ENCODE measurements at places on chromosomes 7 and 10.

DNA sequence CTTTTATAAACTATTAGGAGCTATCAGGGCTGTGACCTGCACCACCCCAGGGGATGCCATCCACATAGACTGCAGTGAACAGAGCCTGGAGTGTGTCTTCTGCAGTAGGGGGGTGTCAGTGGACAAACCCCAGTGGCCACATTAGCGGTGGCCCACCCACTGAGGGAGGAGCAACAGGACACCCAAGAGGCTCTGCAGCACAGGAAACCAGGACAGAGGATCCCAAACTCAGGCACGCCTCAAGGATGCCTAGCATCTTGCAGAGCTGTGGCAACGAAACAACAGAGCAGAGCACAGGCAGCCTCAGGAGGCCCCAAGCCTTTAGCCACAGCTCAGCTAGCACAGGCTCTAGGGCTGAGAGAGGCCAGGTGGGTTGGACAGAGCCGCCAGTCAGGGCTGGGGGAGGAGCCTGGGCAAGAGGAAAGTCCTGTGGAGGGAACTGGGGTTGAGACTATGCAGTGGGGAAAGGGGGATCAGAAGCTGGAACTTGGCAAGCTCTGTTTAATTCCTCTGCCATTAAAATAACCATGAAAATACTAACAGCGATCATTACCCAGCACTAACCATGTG is 53.8 kb downstream of the GRID1 start:
- peak; percentile 45 for DNase-seq

DNA sequence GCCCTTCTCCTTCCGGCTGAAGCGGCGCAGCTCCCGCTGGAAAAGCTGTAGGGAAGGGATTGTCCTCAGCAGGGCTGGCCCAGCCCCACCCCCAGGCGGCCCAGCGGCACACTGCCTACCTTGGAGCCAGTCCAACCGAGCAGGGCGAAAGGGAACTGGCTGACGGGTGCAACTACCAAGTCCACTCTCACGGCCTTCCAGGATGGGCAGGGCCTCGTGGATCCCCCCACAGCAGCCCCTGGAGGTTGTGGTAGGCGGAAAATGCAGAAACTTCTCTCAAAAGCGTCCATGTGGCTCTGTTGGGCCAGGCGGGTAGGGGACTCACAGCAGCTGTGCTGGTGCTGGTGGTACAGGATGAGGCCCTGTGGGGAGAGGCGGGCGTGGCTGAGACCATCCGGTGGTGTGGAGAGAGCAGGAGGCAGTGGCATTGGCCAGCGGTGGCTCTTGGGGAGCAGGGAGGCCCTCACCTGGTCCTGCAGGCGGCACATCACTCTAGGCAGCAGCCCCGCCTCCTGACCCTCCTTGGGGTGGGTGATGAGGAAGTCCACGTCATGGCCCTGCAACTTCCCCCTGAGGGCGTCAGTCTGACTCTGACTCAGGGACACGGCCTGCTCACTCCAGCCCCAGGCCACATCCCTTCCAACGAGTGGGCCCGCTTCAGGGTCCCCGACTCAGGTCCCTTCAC is 8.4 kb upstream of the PGAM2 start:
- no peak for DNase-seq

DNA sequence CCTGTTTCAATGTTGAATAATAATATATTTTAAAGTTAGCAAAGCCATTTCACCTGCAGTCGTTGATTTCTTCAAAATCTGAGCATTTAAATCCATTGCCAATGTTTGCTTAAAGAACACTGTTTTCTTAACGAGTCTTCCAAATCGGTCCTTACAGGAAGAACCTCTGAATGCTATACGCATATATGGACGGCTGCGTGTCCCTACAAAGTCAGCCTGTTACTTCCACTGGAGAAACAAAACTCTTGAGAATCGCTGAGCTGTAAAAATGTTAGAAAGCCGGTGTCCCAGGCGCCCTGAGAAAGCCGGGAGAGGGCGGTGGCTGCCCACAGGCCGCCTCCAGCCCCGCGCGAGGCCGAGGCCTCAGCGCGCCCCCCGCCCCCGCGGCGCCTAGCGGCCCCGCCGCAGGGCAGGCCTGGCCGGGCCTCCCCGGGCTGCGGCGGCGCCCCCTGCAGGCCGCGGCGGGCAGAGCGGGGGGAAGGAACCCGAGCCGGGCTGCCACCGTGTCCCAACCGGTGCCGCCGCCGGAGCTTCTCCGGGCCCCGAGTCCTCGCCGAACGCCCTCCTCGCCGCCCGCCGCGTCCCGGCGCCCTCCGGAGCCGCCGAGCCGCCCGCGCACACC is at the start of gene FHIP2A:
Gene FHIP2A (plus strand): TSS at position 488 of the 622 bp plus-strand sequence. CDS start 299 bp downstream, outside the sequence.
- DNase-seq: peak; percentile 92

DNA sequence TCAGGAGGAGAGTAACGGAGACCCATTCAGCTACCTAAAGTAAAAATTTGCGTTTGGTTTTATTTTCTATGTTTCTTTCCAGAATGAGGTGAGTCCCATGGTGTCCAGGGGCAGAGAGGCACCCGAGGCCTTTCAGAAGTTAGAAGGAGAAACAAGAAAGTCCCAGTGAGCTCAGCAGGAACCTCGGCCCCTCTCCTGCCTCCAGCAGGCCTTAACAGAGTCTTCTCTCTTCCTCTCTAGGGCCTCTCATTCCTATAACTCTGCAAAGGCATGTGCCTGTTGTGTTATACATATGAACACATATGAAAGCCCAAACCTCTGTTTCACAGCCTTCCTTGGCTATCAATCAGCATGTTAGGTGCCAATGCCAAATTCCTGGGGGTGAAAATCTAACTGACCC is 20.8 kb upstream of the IKZF1 start:
- DNase-seq: no peak

GRCh38 chr7:73470208-73470607 is 36.6 kb downstream of the FZD9 start:
- DNase-seq: no peak

- no peak for DNase-seq
Observed at GRCh38 chr7:557558-557881, 37.9 kb upstream of the PDGFA start.

DNA sequence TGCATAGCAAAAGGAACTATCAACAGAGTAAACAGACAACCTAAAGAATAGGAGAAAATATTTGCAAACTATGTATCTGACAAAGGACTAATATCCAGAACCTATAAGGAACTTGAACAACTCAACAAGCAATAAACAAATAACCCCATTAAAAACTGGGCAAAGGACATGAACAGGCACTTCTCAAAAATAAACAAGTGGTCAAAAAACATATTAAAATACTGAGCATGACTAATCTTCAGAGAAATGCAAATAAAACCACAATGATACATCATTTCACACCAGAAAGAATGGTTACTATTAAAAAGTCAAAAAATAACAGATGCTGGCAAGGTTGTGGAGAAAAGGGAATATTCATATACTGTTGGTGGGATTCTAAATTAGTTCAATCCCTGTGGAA is 17.1 kb downstream of the MAGI2 start:
- no peak for DNase-seq

GRCh38 chr10:17418249-17418648 is 36.1 kb downstream of the ST8SIA6 start:
- no peak for DNase-seq

DNA sequence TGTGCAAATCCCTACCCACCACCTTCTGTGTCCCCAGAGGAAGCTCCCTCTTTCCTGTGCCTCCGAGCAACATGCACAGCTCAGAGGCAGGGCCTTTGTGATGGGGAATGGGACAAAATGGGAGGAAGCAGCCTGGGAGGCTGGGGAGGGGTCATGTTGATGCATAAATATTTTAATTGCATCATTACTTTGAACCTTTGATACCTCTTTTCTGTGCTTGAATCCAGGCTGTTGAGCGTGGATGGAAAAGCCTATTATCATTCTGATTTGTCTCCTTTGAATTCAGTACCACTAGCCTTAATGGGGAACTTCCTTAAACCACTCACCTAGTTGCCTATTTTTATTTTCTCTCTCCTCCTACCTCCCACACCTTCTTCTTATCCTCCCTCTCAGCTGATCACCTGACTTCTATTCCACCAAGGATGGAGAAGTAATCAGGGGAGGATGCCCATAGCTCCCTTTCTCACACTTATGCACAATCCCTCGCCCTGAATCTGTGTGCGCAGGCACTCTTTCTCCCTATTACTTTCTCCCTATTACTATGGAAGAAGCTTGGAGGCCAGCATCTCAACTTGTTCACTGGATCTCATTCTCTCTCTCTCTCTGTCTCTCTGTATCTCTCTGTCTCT is 78.5 kb downstream of the SEC61G start:
- DNase-seq: no peak

GRCh38 chr7:8229927-8230326 is 32.0 kb downstream of the ICA1 start:
- DNase-seq: no peak

DNA sequence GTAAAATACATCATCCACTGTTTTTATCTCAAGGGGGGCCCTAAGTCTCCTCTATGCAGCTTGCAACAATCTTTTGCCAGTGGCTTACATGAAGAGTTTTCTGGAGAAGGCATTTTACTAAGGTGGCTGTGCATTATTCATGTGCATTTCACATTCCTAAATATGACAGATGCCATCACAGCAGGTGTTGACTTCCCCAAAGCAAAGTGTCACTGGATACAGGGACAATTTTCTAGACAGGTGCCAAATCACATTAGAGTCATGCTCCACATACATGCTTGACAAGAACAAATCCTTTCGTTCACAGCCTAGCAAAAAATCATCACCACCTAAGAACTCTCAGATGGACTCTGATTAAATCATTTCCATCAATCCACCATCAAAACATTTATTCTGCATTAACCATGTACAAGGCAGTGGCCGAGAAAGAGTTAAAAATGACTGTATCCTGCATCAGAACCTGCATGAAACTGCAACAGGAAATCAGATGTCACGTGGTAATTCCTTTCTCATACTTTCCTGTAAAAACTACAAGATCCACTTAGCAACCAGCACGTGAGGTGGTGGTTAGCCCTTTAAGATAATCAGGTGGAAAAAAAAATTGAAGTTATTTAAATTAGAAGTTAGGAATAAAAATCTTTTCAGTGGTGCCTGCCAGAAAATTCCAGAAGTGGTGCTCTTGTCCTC is 88.2 kb upstream of the AFAP1L2 start:
- no peak for DNase-seq

DNA sequence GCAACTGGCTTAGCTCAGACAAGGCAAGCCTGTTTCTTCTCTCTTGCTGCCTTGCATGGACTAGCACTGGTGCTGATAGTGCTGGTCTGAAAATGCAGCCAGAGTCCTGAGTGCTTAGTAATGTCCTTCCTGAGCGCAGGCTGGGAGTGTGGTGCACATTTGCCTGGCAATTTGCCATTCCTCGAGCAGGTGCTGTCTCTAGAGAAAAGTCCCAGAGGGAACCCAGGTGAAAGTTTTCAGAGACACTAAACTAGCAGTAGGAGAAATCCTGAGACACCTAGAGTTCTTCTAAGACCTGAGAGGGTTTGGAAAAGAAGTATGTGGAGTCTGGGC is 1.9 kb downstream of the SFTPD start:
- DNase-seq: no peak

GRCh38 chr10:78332012-78332411 is 298.3 kb downstream of the RPS24 start:
- peak; percentile 45 for DNase-seq

- DNase-seq: no peak
Observed at GRCh38 chr10:33419311-33419710, 84.8 kb upstream of the NRP1 start.

DNA sequence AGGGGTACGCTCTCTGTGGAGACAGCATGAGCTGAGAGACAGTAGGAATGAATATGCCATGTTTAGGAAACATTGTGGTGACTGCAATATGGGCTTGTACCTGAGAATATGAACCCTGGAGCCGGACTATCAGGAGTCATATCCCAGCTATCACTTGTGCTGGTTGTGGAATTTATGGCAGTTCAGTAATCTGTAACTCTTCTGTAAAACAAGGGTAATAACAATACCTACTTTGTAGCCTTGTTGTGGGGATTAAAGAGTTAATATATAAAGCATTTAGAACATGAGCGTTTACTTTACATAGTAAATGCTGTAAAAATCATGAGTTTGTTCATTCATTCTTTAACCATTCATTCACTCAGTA is 44.4 kb downstream of the EXOC6 start:
- no peak for DNase-seq

DNA sequence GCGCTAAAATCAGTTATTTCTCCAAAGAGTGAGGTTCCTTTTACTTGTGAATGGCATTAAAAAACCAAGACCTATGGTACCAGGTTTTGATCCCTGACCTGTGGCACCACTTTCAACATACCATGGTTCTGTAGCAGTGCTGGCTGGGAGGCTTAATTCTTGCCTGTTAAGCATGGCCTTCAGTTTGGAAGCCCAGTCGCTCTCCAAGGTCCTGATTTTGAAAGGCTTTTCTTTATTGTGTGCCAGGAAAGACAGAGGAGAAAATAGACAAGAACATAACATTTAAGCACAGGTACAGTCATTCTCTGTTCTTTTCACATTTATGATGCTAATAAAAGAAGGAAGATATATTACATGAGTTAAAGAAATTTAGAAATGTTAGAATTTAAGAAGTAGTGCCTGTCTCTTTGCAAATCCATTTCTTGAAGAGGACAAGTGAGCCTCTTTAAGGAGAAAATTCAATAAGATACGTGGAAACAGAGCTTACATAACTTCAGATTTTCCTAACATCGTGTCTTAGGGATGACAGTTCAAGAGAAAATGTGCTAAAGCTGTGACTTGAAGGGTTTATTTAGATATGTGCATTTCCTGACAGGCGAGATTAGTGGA is 357.6 kb downstream of the DPP6 start:
- DNase-seq: no peak

DNA sequence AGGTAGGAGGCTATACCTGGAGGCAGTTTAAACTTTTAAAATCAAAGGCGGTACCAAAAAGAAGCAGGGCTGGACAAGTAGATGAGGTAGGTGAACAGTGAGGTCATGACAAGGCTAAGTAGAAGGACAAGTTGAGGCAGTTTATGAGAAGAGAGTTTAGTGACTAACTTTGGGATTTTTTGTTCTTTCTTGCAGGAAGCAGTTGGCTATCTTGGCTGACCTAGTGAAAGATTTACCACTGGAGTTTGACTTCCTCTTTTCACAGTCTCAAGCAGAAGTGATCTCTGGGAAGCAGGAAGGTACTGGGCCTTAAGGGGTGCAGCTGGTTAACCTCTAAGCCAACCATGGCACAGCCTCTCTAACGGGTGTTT is 26.3 kb downstream of the ENTPD7 start:
- no peak for DNase-seq

DNA sequence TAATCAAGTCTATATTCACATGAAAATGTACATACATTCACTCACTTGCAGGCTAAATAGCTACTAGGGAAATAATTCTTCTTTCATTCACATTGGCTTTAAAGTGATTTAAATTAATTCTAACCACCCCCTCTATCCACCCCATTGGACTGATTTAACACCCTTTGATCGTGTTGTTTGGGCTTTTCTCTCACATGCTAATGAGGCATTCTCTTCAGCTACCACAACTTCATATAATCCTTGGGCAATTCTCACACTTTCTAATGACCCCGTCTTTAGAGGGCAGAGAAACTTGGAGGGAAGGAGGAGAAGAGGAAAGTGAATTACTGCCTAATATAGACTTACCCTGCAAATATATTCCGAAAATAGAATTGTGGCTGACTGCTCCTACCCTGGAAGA is 24.6 kb downstream of the GRM3 start:
- no peak for DNase-seq

- DNase-seq: no peak
Observed at GRCh38 chr10:14296065-14296709, 34.5 kb downstream of the FRMD4A start.

Data from mesenteric fat pad (tissue), 1 donor.